Left renal cortex interstitium (tissue), 4 donors: ENCODE measurements at places on chromosomes 13 and 19. TPM values are rescaled to one million over a fixed set of nuclear protein-coding genes. Genes with fewer than 3 reads are reported as not detected.
A peak's percentile ranks its signal among the peaks of the same experiment; 100 is the strongest.

GRCh38 chr13:105918842-105919741, 616.4 kb downstream of the EFNB2 start:
- peak; percentile 3 for DNase-seq

DNA sequence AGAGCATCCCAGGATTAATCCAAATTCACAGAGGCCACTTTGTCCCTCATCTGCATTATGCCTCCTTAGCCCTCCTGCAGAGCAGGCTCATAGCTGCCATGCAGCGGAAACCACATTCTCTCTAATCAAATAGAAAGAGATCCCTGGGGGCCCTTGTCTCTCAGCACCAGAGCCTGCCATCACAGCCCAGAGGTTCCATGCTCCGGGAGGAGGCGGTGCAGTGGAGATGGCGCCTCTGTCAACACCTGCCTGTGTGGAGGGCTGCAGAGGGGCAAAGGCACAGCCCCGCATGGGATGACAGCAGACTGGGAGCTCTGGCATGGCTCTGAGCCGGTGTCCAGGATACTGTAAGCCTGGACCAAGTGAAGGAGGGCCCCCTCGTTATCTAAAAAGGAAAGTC, 111.3 kb downstream of the SLC7A1 start:
- no peak for DNase-seq

GPC5 gene
- polyA plus RNA-seq, result 8.6 TPM

- no peak for DNase-seq
Observed at GRCh38 chr13:51978796-51979556, 32.3 kb downstream of the ATP7B start.

DNA sequence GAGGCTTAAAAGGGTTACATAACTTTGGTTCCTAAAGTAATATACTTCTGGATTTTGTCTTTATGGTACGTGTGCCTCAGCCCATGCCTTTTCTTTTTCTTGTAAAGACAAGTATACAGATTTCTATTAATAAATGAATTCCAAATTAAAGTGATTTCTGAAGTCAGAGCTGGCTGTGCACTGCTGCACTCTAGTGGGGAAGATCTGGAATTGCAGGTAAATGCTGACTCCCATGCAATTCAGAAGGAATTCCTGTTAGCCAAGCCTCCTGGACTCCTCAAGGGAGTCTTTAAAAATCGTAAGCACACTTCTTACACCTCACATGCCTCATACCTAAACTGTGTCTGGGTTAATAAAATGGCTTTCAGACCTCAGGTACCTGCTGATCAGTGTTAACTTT, 118.4 kb upstream of the SLC7A1 start:
- no peak for DNase-seq

- no peak for DNase-seq
Observed at GRCh38 chr19:48638831-48639381, 1.7 kb upstream of the DBP start.

GRCh38 chr13:112141643-112142400, 74.9 kb downstream of the SOX1 start:
- DNase-seq, result no peak

DNA sequence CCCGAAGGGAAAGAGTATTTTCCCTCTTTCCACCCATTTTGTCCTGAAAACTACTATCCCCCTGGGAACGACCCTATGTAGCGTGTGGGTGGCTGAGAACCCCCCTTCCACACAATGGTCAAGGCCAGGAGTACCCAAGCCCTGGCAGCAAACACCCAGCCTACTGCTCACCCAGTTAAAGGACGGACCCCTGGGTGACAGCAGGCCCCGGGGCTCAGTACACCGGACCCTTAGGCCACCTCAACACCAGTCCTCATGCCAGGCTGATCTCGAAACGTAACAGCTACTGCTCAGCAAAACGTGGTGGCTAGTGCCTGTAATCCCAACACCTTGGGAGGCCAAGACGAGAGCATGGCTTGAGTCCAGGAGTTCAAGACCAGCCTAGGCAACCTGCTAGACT, 1.4 kb downstream of the ANKRD27 start:
- DNase-seq, result no peak

ELAVL1 gene
- 85.8 TPM for polyA plus RNA-seq

PTPRH gene
- 0.06 TPM for polyA plus RNA-seq

CEACAM16 gene
- not detected for polyA plus RNA-seq

MBD3L2 gene
- polyA plus RNA-seq, result not detected

NUCB1 gene
- 328 TPM for polyA plus RNA-seq
